Mucosa of descending colon (tissue), 3 donors: ENCODE measurements at places on chromosomes 7 and 10. TPM values are rescaled to one million over a fixed set of nuclear protein-coding genes. Genes with fewer than 3 reads are reported as not detected.

Gene H2BK1
- total RNA-seq, result not detected

Gene NEUROG3
- total RNA-seq, result 6.7 TPM

Gene ASB10
- not detected for total RNA-seq

Gene MBL2
- total RNA-seq, result not detected

Gene OR9A2
- total RNA-seq, result not detected

Gene PDE1C
- total RNA-seq, result 2.5 TPM

- DNase-seq, result no peak
Observed at GRCh38 chr10:97771055-97771891, 526 bp downstream of the SFRP5 start.

DNA sequence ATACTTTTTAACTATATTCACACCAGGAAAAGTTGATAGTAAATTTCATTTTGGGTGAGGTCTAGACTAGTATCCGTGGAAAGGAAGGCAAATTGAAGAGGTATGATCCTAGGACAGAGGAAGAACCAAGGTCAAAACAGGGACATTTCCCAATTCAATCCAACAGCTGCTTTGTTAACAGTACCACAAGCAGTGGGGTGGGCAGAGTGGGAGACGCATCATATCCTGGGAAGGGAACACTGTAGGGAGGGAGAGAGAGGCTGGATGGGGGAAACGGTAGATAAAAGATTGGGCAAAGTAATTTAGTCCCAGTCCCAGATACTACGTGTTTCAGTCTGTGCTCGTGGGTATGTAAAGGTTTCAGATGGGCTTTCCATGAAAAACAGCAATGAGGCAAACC, 9.2 kb upstream of the FAS start:
- no peak for DNase-seq

DNA sequence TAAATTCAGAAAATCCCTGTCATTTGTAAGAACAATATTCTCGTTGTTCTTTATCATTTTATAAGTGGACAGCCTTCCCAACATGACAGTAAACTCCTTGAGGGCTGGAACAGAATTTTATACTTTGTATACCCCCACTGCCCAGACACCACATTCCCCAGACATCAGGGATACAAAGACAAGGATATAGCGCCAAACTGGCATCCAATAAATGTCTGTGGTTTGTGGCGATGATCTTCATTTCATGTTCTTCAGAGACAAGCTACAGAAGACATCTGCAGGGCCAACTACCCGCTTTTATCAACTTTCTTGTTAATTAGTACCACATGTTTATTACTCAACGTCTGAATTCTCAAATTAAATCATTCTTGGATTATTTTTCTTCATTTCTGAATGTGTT, 155.9 kb downstream of the ATE1 start:
- DNase-seq, result no peak

DNA sequence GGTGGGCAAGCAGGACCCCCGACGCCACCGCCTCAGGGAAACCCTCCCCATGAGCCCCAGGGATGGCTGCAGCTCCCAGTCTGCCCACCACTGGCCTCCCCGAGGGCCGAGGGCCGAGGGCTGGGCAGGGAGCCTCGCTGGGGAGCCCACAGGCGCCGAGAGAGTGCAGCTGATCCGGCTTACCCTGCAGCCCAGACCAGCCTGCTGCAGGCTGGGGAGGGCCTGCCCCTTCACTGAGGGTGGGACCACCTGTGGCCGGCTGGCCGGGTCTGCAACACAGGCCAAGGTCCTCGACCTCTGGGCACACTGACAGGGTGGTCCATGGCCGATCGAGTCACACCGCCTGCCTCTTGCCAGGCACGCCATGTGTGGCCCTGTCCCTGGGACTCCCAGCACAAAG, 27.3 kb upstream of the ADGRA1 start:
- DNase-seq, result no peak
